NCI-H1694 (cell line): ENCODE measurements at places on chromosomes 5 and 9.

GRCh38 chr5:151469992-151470391 is 22.6 kb downstream of the SLC36A1 start:
- DNase-seq = no peak

DNA sequence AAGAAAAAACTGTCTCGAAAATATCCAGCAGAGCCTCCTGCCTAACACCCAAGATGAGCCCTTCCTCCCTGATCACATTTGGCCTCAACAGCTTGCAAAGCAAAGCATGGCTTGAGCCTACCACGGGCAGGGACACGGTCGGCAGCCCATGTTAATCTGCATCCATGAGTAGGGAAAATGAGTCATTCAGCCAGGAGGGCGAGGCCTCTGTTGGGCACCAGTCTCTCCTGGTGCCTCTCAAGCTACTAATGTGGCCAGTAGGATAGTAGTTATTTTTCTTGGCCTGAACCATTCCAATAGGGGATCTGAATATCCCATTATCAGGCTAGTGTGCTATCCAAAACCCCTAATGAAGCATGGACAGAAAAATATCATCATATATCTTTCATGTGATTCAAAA is 43.0 kb upstream of the SHB start:
- DNase-seq = no peak

DNA sequence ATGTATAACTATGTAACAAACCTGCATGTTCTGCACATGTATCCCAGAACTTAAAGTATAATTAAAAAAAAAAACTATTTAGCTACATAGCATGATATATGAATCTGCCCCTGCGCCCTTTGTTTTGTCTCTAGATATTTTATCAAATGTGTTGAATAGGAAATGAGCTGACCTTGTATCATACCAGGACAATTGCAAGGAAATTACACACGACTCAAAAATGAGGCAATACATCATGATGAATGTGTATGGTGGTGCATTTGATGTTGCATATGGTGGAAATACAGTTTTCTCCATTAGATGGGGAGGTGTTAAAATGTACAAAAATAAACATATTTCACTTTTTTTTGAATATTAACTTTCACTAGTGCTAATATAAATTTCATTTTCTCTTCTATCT is 28.6 kb upstream of the CEP78 start:
- DNase-seq = no peak

DNA sequence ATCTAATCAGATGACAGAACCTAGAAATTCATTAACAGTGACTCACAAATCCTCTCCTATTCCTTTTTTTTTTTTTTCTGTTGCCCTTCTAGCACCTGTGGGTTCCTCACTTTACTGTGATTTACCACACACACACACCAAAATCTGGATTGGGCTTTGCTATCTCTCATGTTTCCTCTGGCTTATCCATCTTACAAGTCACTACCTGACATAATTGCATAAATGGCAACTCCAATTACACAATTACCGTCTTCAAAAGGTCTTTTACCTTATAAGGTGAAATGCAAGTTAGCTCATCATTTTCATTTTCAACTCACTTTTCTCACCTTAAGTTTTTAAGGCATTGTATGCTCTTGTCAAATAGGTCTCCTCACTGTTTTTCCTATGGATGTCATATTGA is 426.3 kb upstream of the MEF2C start:
- no peak for DNase-seq

GRCh38 chr5:125257057-125257972 is 510.9 kb upstream of the ZNF608 start:
- no peak for DNase-seq

DNA sequence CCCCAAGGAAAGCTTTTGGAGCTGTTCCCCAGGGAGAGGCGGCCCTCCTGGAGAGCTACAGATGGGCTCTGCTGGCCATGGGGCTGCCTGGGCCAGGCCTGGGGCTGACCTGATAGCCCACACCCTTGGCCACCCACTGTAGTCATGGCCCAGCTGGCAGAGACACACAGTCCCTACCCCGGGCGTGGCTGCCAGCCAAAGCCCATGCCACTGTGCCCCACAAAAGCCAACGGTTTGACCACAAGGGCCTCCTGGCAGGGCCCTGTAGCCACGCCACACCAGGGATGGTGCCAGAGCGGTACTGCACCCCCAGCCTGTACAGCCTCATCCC is 15.2 kb downstream of the NACC2 start:
- DNase-seq = no peak

GRCh38 chr9:136565086-136565714 is 19.4 kb upstream of the NOTCH1 start:
- no peak for DNase-seq

GRCh38 chr9:76691517-76692313 is 72.5 kb upstream of the PCA3 start:
- DNase-seq = no peak

DNA sequence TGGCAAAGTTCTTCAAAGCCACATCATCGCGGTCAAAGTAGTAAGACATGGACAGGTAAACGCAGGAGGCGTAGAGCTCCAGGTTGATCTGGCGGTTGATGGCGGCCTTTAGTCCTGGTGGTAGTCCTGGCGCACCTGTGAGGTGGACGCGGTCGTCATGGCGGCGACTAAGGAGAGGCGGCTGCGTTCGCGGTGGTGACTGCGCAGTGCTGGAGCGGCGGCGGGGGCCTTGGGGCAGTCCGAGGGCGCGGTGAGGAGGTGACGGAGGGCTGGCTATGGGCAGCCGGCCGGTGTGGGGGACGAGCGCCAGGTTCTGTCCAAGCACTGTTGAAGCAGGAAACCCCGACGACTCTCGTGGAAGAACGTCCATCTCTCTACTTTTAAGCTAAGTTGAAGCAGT is 136.8 kb downstream of the BASP1 start:
- DNase-seq = no peak

DNA sequence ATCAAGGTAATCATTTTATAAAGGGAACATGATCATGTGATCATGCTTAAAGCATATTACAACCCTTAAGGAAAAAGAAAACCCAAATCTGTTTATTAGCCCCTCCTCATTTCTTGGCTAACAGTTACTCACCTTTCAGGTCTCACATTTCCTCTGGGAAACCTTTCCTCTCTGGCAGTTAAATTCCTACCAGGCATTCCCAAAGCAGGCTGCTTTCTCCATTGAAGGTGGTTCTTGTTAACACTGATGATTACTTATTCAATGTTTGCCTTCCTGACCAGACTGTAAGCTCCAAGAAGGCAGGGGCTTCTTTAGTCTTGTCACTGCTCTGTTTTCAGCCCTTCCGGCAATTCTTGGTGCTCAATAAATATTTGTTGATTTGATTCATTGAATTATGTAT is 59.9 kb downstream of the PLK2 start:
- no peak for DNase-seq

GRCh38 chr5:1901061-1901460 is 18.3 kb upstream of the IRX4 start:
- DNase-seq = no peak

GRCh38 chr9:107276966-107277710 is 5.9 kb upstream of the RAD23B start:
- DNase-seq = no peak

DNA sequence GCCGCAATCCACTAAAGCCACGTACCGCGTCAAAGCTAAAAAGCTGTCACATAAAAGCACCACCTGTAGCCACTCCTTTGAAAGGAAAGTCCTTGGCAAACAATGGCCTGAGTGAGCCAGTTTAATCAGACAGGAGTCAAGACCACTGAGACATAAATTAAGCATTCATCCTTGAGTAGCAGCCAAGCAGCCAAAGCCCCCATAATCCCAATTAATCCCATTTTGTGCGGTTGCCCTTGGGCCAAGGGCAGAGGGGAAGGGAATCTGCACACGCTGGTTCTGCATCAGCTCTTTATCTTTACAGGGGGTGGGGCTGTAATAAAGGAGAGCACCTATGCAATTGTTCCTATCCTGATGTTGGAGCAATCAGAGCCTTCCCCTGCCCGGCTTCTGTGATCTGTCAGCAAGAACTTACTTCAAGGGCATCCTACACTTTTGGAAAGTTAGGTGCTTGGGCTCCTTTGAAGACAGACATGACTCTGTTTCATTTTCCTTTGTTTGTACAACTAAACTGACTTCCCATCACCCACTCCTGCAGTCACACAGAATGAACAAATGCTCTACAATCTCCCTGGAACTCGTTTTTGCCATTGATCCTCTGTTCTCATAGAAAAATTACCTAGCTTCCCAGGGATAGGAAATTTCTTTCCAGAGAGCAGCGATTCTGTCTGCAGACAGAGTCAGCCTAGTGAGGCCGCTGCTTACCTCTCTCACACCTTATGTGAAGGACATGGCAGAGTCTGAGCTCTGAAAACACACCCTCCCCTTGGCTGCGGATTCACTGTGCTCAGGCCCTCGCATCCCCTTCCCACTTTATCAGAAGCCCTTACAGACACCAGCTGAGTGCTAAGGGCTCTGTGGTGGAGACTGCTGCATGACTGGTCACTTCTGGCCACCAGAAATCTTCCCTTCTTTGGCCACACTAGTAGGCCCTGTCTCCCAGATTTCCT is 116.2 kb upstream of the TBCA start:
- DNase-seq = no peak

GRCh38 chr9:84435902-84436301 is 95.3 kb upstream of the SLC28A3 start:
- DNase-seq = no peak

DNA sequence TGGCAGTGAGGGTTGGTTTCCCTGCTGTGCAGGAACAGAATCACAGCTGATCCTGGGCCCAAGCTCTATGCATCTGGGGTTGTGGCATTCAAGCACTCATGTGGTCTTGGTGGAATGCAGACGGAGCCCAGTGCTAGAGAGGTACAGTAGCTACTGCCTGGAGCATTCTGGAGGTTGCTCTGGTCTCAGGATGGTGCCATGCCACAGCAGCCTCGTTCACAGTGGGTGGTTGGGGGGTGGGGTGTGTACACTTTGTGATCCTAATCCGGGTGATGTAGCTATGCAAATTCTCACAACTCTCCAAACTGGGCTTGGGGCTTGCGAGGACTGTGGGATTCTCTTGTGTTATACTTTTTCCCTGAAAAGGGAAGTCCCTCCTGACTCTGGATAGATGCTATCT is 45.2 kb downstream of the FGD3 start:
- DNase-seq = no peak

- DNase-seq = no peak
Measured at GRCh38 chr9:114093031-114093471, 6.0 kb downstream of the KIF12 start.

DNA sequence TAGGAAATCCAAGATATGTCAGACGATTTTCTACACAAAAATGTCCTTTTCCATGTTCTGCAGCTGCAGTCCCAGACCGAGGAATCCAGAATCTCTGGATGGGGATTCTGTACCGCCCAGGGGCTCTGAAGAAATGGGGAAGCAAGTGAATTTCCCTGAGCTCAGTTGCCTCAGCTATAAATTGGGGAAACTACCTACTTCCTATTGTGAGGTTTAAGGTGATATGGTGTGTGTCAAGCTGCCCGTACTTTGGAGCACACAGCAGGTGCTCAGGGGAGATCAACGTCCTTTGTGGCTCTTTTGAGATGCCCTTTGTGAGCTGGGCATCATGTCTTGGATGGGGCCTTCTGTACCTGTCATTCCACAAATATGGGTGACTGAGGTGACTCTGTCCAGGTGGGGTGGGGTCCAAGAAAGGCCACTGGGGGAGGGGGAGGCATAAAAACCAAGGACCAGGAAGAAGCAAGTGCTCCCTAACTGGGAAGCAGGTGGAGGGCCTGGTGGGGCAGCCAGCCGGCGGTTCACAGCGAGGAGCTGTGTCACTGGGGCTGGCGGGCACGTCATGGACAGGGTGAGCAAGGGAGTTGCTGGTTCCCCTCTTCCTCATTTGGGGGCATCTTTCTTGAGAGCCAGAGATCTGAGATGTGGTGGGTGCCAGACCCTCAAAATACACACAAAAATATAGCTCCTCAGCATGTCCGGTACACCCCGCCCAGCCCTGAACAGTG is 116.0 kb downstream of the CRB2 start:
- no peak for DNase-seq

DNA sequence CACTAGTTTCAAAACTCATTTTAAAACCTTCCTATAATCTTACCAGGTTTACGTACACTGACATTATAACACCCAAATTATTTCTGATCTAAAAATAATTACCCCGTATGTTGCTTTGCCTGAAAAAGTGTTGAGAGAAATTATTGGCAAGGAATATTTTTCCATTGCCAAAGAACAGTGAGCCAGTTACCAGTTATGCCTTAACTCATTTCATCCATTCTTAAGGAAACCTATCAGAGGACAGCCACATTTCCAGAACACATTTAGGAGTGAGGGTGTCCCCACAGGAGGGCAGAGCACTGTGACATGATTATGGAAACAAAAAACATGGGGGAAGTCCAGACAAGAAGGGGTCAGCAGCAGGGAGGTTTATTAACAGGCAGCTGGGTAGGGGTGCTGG is 52.2 kb downstream of the GABBR2 start:
- DNase-seq = no peak

DNA sequence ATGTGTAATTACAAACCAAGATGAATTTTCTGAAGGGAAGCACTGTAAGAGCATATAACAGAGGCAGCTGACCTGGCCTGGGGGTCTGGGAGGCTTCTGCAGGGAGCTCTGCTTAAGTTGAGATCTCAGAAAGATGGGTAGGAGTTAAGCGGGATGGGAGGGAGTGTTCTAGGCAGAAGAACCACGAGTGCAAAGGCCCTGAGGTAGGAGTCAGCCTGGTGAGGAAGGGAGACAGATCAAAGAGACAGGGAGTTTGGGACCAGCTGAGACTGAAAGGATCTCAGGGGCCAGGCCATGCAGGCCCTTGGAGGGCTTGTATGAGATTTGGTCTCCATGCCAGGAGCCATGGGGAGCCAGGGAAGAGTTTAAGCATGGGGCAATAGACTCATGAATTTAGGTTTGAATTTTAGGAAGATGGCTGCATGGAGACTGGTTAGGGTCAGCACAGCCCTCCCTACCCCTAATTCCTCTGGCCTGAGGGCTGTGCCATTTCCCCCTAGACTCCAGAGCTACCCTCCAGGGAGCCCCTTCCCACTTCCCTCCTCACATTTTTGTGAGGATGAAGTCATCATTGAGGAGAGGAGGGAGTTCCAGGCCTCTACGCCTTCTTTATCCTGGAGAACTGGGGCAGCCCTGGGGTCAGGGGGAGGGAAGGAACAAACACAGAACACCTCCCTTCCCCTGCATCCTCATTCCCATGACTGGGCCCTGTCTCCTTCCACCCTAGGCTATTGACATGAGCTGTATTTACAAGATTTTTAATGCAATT is 4.8 kb upstream of the ARAP3 start:
- DNase-seq = no peak

DNA sequence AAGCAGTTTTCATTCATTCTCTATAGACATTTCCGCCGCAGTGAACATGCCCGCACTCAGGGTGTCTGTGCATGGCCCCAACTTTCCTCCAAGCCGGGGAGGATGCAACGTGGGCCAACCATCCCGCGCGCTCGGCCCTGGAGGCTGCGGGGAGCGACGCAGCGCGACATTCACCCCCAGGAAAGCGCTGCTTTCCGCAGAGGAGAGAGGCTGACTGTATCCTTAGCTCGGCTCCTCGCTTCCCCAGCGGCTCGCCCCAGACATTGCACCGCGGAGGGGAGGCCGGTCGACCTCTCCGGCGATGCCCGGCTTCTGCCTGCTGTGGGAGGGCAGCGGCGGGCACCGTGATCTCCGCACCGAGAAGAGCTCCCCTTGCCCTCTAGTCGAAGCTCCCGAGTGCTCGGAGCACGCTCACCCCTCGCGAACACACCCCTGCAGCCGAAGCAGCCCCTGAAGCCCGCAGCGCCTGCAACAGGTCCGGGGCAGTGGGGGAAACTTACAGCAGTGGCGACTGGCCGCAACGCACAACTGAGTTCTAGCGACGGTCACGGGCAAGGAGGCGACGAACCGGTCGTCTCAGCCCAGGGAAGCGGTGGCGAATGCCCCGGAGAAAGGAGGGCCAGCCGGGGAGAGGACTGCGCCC is 600 bp downstream of the ENC1 start:
- DNase-seq = no peak

GRCh38 chr5:32520356-32520755 is 65.0 kb upstream of the SUB1 start:
- no peak for DNase-seq
